ENCODE measurements at places on chromosomes 5 and 9.

GRCh38 chr9:98572054-98572627 lies 136.6 kb downstream of the GABBR2 start:
- DNase-seq: no peak

- DNase-seq: no peak
Measured at GRCh38 chr9:130608554-130609134, 29.3 kb downstream of the FUBP3 start.

GRCh38 chr5:167708449-167708848 lies 583.0 kb upstream of the WWC1 start:
- no peak for DNase-seq

- no peak for DNase-seq
Measured at GRCh38 chr5:15731699-15732098, 231.7 kb downstream of the FBXL7 start.

- no peak for DNase-seq
Measured at GRCh38 chr9:127395497-127396252, 1.3 kb upstream of the SLC2A8 start.

GRCh38 chr5:162956570-162956969 lies 480.8 kb upstream of the CCNG1 start:
- no peak for DNase-seq
